ENCODE measurements at places on chromosomes 11 and 22.

DNA sequence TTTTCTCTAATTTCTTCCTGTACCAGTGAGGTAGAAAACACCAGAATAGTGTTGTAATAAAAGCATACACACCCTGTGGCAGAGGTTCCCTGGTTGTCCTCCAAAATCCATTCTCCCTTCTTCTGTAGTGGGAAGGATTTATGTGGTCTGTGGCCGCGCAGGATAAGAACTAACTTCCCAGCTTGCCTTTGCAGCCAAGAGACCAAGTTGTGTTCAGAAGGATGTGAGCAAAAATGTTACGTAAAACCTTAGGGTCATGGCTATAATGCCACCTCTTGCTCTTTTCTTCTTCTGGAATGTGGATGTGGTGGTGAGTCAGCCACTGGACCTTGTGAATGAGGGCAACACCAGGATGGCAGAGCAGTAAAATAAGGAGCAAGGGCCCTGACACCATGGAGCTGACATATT, 28.4 kb downstream of the CCDC90B start:
- DNase-seq: peak; percentile 97

DNA sequence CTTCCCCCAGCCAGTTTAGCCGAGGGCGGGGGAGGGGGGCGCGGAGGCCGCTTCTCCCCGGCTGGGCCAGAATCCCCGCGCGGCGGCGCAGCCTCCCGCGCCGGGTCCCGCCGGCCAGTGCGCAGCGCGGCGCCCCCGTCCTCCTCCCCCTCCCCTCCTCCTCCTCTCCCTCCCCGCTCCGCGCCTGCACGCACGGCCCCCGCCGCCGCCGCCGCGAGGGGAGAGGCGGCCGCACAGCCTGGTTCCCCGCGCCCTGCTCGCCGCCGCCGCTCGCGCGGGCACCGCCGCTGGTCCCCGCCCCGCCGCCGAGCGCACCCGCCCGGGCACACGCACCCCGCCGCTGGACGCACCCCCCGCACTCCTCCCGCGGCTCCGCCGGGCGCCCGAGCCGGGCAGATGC, at the start of gene FLRT1:
TSS of gene FLRT1 (plus strand) at position 356 of the 400 bp plus-strand sequence. CDS start 80,337 bp downstream, outside the sequence.
- no peak for DNase-seq

DNA sequence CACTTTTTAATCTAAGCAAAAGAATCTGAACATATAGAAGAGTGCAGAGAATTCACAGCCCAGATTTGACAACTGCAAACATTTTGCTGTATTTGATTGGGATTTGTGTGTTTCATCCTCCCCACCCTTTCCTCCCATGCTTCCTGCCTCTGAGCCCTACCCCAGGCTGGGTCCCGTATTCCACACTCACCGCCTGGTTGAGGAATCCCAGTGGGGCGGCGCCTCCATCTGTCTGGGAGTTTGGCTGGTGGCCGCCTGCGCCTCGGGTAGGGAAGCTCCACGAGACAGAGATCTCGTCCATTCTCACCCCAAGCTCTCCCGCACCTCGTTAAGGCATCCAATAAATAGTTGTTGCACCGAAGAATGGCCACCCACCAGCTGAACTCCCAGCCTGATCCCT, 105.9 kb upstream of the SLC22A12 start:
- no peak for DNase-seq

DNA sequence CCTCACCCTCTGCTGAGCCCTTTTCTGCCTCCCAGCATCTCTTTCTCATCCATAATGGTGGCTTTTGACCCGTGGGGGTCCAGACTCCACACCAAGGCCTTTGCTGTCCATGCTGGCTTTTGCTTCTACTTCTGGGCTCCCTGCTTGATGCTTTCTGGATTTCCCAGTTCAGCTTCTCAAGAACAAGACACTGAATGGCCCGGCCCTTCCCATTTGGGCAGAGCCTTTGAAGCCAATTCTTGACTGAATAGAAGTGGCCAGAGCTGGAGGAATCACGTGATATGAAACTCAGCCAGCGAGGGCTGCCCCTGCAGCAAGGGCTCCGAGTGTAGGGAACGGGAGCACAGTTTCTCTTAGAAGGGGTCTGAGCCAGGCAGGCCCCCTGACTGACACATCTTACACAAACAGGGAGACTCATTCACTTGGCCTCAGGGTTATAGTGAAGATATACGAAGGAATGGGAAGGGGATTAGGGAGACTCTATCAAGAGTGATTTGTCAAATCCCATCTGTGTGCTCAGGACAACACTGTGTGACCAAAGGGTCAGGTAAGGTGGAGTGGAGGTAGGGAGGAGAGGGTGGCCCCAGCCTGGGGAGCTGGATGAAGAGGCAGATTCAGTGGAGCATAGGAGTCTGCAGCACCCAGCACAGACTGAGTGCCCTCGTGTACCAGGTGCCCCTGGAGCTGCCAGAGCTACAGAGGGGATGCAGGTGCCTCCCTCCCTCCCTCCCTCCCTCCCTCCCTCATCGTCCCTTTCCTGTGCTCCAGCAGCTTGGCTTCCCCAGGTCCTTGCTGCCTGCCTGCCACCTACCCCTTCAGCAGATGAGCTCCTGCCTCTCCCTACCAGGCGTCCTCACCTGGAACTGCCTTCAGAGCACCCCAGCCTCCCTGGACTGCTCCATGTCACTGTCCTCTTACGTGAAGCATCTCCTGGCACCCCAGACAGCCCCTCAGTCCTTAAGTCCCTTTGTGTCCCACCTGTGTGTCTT, 106.0 kb downstream of the TRIM29 start:
- no peak for DNase-seq

GRCh38 chr22:28297504-28297903, 378.4 kb upstream of the PITPNB start:
- DNase-seq: no peak

DNA sequence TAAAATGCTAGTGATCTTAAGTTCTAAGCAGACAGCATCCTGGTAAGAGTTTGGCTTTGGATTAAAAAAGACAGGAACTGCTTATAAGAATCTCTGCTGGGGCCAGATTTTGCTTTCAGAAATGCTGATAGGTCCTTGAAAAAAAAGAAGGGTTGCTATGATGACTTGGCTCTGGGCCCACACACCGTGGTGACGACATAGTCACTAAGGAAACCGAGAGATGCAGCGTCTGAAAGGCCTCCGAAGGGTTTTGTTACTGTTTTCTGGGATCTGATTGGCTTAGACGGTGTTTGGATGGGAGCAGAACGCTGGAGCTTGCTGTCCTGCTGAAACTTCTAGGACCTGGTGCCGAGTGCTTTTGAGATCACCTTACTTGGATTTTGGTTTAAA, 8.4 kb downstream of the FAM118A start:
- no peak for DNase-seq

GRCh38 chr11:99244613-99245012, 223.9 kb downstream of the CNTN5 start:
- DNase-seq: no peak

- DNase-seq: peak; percentile 57
Measured at GRCh38 chr11:63564784-63565350, 1.7 kb upstream of the PLAAT2 start.

GRCh38 chr11:94066901-94067429, 45.8 kb downstream of the HEPHL1 start:
- no peak for DNase-seq

GRCh38 chr11:110728883-110729282, 16.6 kb upstream of the ARHGAP20 start:
- no peak for DNase-seq

GRCh38 chr11:26909515-26909914, 84.4 kb upstream of the FIBIN start:
- DNase-seq: no peak

GRCh38 chr11:120132645-120133185, 5.2 kb downstream of the TRIM29 start:
- DNase-seq: no peak

- no peak for DNase-seq
Measured at GRCh38 chr22:30863081-30863833, 105.3 kb downstream of the MORC2 start.

DNA sequence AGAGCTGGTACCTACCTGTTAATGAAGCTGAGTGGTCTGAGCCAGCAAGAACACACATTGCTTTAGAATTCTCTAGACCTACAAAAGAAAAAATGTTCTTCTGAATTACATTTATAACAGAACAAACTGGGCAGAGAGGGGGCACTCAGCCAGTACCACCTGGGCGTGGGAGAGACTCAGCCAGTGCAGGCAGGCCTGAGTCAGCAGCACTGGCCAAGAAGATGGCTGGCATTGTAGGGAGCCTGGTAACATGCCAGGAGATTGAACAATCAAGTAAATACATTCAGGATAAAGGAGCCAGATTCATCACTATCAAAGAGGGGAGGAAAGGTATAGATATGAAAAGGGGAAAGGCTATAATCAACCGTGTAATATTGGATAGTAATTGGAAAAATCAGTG, 19.9 kb downstream of the SERGEF start:
- DNase-seq: peak; percentile 29

DNA sequence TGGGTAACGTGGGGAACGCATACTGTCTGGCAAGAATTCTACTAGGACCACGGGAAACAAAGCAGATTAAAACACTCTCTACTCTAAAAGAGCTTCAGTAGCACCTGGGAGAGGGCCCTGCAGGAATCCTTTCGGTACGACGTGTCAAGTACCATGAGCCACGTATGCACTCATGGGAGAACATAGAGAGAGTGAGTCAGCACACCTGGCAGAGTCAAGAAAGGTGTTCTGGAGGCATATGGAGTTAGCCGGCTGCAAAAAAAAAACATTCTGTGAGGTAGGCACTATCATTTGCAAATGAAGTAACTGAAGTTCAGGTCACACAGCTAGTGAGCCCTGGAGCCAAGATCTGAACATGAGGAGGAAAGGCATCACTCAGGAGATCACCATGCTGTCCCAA, 71.1 kb upstream of the BID start:
- DNase-seq: peak; percentile 38

- no peak for DNase-seq
Measured at GRCh38 chr11:115097796-115098408, 406.3 kb downstream of the CADM1 start.

DNA sequence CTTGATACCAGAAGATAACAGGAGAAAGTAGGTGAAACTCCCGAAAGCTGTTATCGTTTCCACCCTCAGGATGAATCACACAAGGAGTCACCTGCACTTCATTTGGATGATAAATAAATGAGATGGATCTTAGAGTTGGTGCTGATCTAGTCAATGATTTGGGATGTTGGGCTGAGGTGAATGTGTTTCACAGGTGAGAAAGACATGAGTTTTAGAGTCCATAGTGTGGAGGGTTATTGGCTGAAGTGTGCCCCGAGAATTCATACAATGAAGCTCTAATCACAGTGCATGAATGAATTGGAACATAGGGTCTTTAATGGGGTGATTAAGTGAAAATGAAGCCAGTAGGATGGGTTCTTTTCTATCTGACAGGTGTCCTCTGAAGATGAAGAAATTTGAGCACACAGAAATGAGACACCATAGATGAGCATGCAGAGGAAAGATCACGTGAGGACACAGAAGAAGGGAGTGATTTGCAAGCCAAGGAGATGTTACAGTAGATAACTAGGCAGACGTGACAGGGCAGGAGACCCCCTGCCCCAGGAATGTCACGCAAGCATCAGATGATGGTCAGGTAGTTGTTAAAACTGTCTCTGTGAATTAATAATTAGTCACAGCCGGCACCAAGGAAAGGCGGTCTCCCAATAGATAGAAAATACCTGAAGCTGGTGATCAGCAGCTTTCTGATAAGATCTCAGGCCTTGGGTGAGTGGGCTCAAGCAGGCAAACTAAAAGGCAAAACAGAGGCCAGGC, 60.3 kb upstream of the IGLL5 start:
- DNase-seq: no peak

GRCh38 chr22:20203142-20203551, 52.3 kb upstream of the CCDC188 start:
- no peak for DNase-seq

DNA sequence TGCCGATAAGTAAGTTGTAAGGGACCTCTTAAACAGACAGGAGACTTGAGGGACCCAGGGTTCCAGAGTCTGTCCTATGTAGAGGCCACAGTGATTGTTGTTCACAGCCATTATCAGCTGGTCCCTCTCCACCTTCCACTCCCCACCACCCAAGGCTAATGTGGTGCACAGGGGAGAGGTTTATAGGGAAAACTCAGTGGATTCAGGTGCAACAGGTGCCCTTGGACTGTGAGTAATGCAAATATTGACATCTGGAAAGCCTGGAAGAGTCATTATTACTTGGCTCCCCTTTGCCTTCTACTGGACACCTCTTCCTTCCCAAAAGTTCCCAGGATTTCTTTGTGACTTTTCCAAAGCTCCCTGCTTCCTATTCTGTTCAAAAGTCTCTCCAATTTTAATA, 441.1 kb upstream of the CCDC90B start:
- no peak for DNase-seq

- DNase-seq: peak; percentile 54
Measured at GRCh38 chr11:47766509-47767227, 473 bp downstream of the FNBP4 start.

GRCh38 chr22:49756201-49756600, 71.5 kb downstream of the BRD1 start:
- no peak for DNase-seq

GRCh38 chr11:124898711-124899110, 1.0 kb upstream of the ROBO4 start:
- DNase-seq: no peak

- no peak for DNase-seq
Measured at GRCh38 chr11:117468888-117469287, 141.2 kb downstream of the CEP164 start.

DNA sequence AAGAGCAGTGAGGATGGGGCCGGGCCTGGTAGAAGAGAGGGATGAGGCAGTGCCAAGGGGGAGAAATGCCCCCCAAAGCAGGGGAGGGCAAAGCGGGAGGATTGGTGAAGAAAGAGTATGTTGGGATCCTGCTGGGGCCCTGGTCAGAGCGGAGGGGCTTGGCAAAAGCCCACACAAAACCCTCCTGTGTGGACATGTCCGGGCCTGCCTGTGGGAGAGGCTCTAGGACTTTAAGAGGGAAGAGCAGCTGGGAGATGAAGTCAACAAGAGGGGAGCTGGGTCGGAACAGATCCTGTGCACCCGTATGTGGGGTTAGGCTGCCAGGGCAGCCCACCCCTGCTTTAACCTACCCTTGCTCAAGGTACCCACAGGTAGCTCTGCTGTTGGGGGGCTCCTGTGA, 25.8 kb downstream of the ART5 start:
- no peak for DNase-seq

- DNase-seq: no peak
Measured at GRCh38 chr22:50268655-50269113, 1.5 kb downstream of the MAPK11 start.

All from renal cortical epithelial cell (primary cell).